ENCODE measurements at places on chromosomes 4 and X.
A peak's percentile ranks its signal among the peaks of the same experiment; 100 is the strongest.

DNA sequence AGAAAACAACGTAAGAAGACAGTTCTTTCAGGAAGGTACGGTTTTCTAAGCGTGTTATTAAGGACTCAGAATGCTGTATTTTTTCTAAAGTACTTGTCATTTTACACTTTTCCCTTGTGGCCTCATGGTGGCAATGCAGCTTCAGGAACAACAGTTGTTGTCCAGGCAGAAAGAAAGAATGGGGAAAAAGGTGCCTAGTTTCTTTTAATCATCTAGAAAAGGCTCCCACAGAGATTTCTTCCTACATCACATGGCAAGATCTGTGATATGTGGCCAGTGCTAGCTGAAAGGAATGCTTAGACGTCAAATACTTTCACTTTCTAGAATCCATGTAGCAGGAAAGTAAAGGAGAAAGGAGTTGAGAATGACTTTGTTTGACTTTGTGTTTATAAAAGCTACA, 49.0 kb upstream of the TRAM1L1 start:
- H3K36me3 ChIP-seq = no peaks in the 10 kb centered on the region
- H3K27me3 ChIP-seq = no peaks in the 10 kb centered on the region
- no peak for DNase-seq
- H3K4me1 ChIP-seq = no peaks in the 10 kb centered on the region
- H3K27ac ChIP-seq = no peak overlapping the region
- H3K4me3 ChIP-seq = no peak overlapping the region

GRCh38 chr4:173332963-173333657, 1.0 kb downstream of the HMGB2 start:
- DNase-seq = no peak
- H3K4me3 ChIP-seq = peak overlapping the region; percentile 94
- H3K4me1 ChIP-seq = peaks cover 48% of the 10 kb centered on the region
- H3K36me3 ChIP-seq = peaks cover 41% of the 10 kb centered on the region

DNA sequence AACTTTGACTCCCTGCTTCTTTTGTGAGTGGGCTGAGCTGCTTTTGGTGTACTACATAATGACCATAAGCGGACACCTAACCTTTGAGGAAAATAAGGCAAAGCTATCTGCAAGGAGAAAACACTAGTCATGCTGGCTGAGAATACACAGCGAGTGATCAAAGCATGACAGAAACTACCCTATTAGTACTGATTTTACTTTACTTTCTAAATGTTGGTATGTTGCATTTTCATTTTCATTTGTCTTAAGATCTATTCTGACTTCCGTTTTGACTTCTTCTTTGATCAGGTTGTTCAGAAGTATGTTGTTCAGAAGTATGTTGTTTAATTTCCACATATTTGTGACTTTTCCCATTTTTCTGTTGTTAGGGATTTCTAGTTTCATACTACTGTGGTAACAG, 361.1 kb downstream of the TRAM1L1 start:
- no peaks in the 10 kb centered on the region for H3K36me3 ChIP-seq
- H3K4me3 ChIP-seq = no peak overlapping the region
- H3K27me3 ChIP-seq = no peaks in the 10 kb centered on the region

GRCh38 chrX:153357877-153358276, 23.9 kb downstream of the ZNF275 start:
- no peaks in the 10 kb centered on the region for H3K36me3 ChIP-seq
- H3K27me3 ChIP-seq = no peaks in the 10 kb centered on the region

DNA sequence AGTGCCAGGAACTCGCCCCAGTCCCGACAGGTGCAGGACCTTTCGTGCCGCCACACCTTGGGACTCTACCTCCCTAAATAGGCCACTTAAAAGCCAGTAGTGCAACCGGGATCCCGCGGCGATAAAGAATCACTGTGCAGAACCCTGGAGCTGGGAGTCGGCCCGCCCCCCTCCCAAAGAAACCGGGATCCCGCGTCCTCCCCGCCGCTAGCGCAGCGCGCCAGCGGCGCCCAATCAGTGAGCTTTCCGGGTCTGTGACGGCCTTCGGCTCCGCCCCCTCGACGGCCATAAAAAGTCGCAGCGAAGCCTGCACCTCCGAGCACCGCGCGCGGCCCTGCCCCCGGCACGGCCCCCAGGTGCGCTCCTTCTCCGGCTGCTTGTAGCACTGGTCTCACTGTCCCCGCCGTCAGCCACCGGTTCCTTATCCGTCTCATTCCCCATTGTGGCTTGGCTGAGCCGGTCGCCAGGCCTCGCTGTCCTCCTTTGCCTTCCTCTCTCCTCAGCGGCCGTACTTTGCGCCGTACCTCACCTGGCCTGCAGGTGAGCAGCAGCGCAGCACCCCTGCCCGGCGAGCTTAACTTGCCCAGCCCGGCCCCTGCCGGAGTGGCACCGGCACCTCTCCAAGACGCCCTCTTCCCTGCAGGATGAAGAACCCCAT, at the start of gene LRAT:
TSS of gene LRAT (plus strand) at position 318 of the 658 bp plus-strand sequence. CDS start at position 645, 327 bp downstream.
- H3K4me1 ChIP-seq = peaks cover 29% of the 10 kb centered on the region
- peaks cover 90% of the 10 kb centered on the region for H3K27me3 ChIP-seq
- H3K4me3 ChIP-seq = peak within 1 kb of the TSS; percentile 59
- H3K36me3 ChIP-seq = no peaks in the 10 kb centered on the region

GRCh38 chr4:909131-909571, 23.0 kb downstream of the GAK start:
- H3K4me3 ChIP-seq = no peak overlapping the region
- no peaks in the 10 kb centered on the region for H3K27me3 ChIP-seq
- no peak overlapping the region for H3K27ac ChIP-seq
- no peak for DNase-seq
- H3K4me1 ChIP-seq = no peaks in the 10 kb centered on the region
- H3K36me3 ChIP-seq = peaks cover 52% of the 10 kb centered on the region

- no peaks in the 10 kb centered on the region for H3K4me1 ChIP-seq
- H3K27ac ChIP-seq = no peak overlapping the region
- no peak overlapping the region for H3K4me3 ChIP-seq
- no peaks in the 10 kb centered on the region for H3K27me3 ChIP-seq
- no peaks in the 10 kb centered on the region for H3K36me3 ChIP-seq
Observed at GRCh38 chrX:15956681-15957080, 102.1 kb upstream of the AP1S2 start.

- no peak overlapping the region for H3K4me3 ChIP-seq
- H3K36me3 ChIP-seq = peaks cover 37% of the 10 kb centered on the region
- H3K27me3 ChIP-seq = no peaks in the 10 kb centered on the region
- H3K27ac ChIP-seq = peak overlapping the region; percentile 74
Observed at GRCh38 chr4:76194325-76194724, 19.3 kb downstream of the SCARB2 start.

DNA sequence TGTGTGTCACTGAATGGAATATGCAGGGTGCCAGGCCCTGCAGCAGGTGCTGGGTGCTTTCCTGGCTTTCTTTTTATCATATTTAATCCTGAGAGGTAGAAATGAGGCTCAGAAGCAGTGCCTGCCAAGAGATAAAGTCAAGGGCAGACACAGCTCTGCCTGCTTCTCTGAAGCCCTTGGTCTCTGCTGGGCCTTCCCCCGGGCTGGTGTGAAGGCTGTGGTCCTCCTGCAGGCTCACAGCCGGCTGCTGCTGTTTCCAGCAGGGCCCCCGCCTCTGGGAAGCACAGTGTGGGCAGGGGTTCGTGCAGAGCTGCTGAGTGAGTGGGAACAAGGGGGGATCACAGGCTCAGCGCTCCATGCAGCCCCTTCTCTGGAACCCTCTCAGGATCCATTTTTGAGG, 49.6 kb downstream of the TBC1D14 start:
- H3K27me3 ChIP-seq = no peaks in the 10 kb centered on the region
- H3K27ac ChIP-seq = no peak overlapping the region
- no peak for DNase-seq
- peaks cover 18% of the 10 kb centered on the region for H3K4me1 ChIP-seq

GRCh38 chr4:98643755-98644154, 14.7 kb downstream of the TSPAN5 start:
- H3K4me3 ChIP-seq = no peak overlapping the region
- H3K36me3 ChIP-seq = no peaks in the 10 kb centered on the region
- no peaks in the 10 kb centered on the region for H3K4me1 ChIP-seq
- no peak for DNase-seq
- H3K27me3 ChIP-seq = no peaks in the 10 kb centered on the region

DNA sequence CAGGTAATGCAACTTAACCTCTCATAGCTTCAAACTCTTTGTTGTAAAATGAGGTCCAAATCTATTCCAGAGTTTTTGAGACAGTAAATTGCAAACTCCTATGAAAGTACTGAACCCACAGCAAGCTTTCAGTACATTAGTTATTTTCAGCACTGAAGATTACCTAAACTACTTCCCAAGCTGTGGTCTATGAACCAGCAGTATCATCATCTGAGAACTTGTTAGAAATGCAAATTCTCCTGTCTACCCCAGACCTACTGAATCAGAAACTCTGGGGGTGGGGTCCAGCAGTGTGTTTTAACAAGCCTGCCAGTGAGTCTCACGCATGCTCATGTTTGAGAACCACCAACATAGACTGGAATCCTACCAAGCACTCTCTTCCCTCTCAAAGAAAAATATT, 5.7 kb upstream of the CASP6 start:
- H3K4me3 ChIP-seq = no peak overlapping the region
- peaks cover 26% of the 10 kb centered on the region for H3K36me3 ChIP-seq
- DNase-seq = no peak
- H3K27ac ChIP-seq = no peak overlapping the region
- peaks cover 5% of the 10 kb centered on the region for H3K4me1 ChIP-seq

GRCh38 chr4:2545321-2546013, 9.0 kb downstream of the FAM193A start:
- no peak overlapping the region for H3K4me3 ChIP-seq
- DNase-seq = no peak
- H3K27ac ChIP-seq = no peak overlapping the region
- no peaks in the 10 kb centered on the region for H3K36me3 ChIP-seq
- H3K4me1 ChIP-seq = peaks cover 18% of the 10 kb centered on the region

- H3K27ac ChIP-seq = no peak overlapping the region
- H3K4me3 ChIP-seq = no peak overlapping the region
- no peak for DNase-seq
- no peaks in the 10 kb centered on the region for H3K4me1 ChIP-seq
- no peaks in the 10 kb centered on the region for H3K36me3 ChIP-seq
- H3K27me3 ChIP-seq = no peaks in the 10 kb centered on the region
Observed at GRCh38 chrX:73829890-73830466, 267.0 kb downstream of the CHIC1 start.

DNA sequence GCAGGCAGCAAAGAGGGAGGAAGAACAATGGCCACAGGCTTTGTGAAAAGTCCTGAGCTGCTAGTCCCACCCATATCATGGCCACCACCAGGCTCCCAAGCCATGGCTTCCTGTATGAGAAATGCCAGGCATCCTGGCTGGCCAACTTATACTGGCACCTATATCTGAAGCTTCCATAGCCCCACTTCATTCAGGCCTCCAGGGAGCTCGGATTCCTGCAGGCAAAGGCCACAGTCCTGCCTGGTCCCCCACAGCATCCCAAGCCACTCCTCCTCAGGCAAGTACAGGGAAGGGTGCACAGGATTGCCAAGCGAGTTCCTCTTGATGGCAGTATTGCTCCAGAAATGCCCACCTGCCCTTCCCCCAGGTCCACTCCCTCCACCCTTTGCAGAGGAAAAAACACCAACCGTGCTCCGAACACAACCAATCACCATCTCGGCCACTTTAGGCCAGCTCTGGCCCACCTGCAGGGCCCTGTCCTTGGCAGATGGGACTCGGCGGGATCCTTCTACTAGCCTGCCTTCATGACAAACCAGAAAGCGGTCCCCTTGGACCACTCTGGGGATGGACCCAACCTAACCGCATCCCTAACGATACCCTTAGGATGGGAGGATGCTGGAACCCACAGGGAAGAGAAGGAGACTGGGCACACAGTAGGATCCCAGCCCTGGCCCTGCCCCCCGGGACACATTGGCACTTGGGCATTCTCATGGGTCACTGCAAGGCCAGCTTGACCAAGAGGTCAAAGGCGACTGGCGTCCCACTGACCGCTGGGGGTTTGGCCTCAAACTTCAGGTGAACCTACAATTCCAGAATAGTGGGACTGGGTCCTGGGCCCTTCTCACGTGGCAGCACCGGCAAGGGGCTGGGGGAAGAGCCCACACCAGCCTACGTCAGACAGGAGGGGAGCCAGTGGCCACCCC, 220.4 kb upstream of the AGTR2 start:
- no peak overlapping the region for H3K27ac ChIP-seq
- no peaks in the 10 kb centered on the region for H3K36me3 ChIP-seq
- H3K4me1 ChIP-seq = no peaks in the 10 kb centered on the region
- no peak overlapping the region for H3K4me3 ChIP-seq

GRCh38 chr4:22129454-22130029, 181.0 kb upstream of the KCNIP4 start:
- H3K27me3 ChIP-seq = no peaks in the 10 kb centered on the region
- DNase-seq = no peak
- no peaks in the 10 kb centered on the region for H3K36me3 ChIP-seq
- H3K27ac ChIP-seq = no peak overlapping the region
